T-helper 17 cell (primary cell): ENCODE measurements at places on chromosomes 16 and 17.

DNA sequence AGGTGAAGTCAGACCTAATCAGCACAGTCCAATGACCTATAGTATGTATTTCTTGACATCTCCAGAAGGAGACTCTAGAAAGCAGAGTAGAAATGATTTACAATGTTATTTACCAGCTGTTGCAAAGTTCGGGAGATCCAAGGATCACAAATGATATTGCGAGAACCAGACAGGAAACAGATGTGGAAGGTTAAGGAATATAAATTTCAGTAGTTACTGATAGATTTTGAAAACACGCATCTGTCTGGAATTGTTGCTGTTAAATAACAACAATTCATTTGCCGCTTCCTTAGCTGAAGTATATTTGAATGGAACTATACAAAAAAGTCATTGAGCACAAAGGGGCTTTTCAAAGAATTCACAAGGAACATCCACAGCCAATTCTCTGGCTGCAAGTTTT is 72.0 kb downstream of the STXBP4 start:
- no peak overlapping the region for H3K4me3 ChIP-seq
- DNase-seq: no peak
- H3K27ac ChIP-seq: no peak overlapping the region
- peaks cover 5% of the 10 kb centered on the region for H3K36me3 ChIP-seq

DNA sequence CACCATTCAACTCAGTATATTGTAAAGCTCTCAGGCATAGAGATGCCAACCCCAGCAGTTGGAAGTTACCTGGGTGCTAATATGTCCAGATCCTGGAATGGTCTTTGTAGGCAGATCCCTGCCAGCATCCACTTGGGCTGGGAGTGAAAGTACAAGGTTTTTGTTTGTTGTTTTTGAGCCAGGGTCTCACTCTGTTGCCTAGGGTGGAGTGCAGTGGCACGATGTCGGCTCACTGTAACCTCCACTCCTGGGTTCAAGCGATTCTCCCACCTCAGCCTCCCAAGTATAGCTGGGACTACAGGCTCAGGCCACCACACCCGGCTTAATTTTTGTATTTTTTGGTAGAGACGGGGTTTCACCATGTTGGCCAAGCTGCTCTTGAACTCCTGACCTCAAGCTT is 177.6 kb downstream of the IRF8 start:
- H3K27me3 ChIP-seq: peaks cover 59% of the 10 kb centered on the region
- H3K4me1 ChIP-seq: peaks cover 5% of the 10 kb centered on the region
- no peaks in the 10 kb centered on the region for H3K36me3 ChIP-seq
- no peak for DNase-seq

DNA sequence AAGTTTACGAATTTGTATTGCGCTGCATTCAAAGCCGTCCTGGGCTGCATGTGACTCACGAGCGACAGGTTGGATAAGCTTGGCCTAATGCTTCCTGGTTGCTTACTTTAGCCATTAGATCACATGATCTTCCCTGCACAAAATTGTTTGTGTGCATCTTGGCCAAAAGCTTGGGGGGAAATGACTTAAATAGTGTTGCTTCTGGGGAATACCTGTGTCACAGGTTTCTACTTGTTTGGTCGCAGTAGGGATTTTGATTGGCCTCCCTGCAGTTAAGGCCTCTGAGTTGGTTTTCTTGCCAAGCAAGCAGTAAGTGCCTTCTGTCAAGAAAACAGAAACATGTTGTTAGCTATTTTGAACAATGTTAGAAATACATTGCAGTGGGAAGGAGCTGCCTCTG is 39.6 kb upstream of the DUSP14 start:
- H3K4me3 ChIP-seq: no peak overlapping the region
- peaks cover 5% of the 10 kb centered on the region for H3K4me1 ChIP-seq
- H3K27ac ChIP-seq: no peak overlapping the region
- no peaks in the 10 kb centered on the region for H3K27me3 ChIP-seq
- H3K36me3 ChIP-seq: peaks cover 3% of the 10 kb centered on the region
- no peak for DNase-seq

DNA sequence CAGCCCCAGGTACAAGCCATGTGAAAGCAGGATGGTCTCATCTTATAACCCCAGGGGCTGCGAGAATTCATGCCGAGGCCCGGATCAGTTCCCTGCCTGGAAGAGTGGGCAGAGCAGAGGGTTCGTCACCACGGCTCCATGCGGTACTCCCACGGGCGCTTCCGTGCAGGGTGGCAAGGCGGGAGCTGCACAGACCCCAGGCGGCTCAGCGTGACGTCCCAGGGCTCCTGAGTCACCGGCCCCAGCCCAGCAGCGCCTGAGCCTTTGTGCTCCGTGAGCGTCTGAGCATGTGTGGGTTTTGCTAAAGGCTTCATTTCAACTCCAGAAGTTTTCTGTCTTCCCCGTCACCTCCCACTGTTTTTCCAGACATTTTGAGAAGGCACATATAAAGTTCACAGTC is 71.2 kb upstream of the CHMP6 start:
- H3K27me3 ChIP-seq: no peaks in the 10 kb centered on the region
- H3K27ac ChIP-seq: no peak overlapping the region
- H3K4me1 ChIP-seq: no peaks in the 10 kb centered on the region
- H3K4me3 ChIP-seq: no peak overlapping the region

GRCh38 chr17:77124192-77124889 is 16.4 kb upstream of the SEC14L1 start:
- no peaks in the 10 kb centered on the region for H3K36me3 ChIP-seq
- no peak overlapping the region for H3K27ac ChIP-seq
- peaks cover 6% of the 10 kb centered on the region for H3K4me1 ChIP-seq
- no peak overlapping the region for H3K4me3 ChIP-seq
- no peak for DNase-seq

DNA sequence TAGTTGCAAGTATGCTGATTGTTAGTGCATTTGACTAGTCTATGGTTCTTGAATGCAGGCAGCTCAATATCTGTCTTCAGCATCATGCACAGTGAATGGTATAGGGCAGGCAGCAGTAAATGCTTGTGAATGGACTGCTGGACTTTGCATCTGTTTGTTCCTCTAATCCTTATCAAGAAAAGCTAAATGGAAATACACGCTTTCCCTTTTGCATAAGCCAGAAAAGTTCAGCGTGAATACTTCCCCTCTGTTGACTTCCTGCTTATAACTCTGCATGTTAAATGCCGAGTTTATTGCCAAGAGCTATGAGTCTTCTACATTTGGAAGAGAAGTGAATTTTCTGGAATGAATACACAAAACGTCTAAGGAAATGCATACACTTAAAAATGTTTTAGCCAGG is 127.9 kb upstream of the CPHXL start:
- H3K27ac ChIP-seq: no peak overlapping the region
- peaks cover 38% of the 10 kb centered on the region for H3K27me3 ChIP-seq
- H3K4me1 ChIP-seq: no peaks in the 10 kb centered on the region
- DNase-seq: no peak
- H3K36me3 ChIP-seq: no peaks in the 10 kb centered on the region

DNA sequence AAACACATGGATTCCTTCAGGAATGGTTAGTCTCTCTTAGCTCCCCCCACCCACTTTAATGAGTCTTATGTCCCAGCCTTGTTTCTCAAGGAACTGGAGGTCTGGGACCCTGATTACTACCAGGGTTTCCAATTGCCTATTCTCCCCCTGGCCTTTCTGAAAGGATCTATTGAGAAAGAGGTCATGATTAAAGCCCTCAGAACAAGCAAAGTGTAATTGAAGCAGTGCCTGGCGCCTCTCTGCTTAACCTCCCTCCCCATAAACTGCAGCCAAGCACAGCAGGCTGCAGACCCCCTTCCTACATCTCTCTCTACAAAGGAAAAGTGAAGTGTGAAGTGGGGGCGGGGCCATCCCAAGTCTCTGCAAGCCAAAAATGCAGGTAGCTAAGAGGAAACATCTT is 159.7 kb upstream of the CDH11 start:
- no peaks in the 10 kb centered on the region for H3K4me1 ChIP-seq
- no peak for DNase-seq
- H3K4me3 ChIP-seq: no peak overlapping the region
- no peaks in the 10 kb centered on the region for H3K36me3 ChIP-seq
- no peak overlapping the region for H3K27ac ChIP-seq
- no peaks in the 10 kb centered on the region for H3K27me3 ChIP-seq

DNA sequence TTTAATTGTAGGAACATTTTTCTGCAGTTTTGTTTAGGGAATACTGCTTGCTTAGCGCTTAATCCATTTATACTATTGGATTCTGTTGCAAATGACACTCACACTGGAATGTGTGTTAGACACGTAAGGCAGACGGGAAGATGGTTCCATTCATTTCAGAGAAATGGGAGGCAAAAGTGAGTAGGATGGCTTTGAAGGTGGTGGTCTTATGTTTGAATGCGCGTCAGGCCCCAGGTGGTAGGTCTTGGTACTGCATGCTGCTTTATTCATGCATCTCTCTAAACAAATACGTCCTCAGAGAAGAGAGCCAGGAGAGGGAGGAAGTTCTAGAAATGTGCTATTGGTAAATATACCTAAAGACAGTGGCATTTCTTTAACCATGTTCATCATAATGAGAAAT is 997.6 kb upstream of the RBFOX1 start:
- no peak overlapping the region for H3K27ac ChIP-seq
- H3K4me3 ChIP-seq: no peak overlapping the region
- no peaks in the 10 kb centered on the region for H3K27me3 ChIP-seq
- H3K36me3 ChIP-seq: no peaks in the 10 kb centered on the region
- DNase-seq: no peak
